ENCODE measurements at places on chromosomes 13 and 19. TPM values are rescaled to one million over a fixed set of nuclear protein-coding genes. Genes with fewer than 3 reads are reported as not detected.

DNA sequence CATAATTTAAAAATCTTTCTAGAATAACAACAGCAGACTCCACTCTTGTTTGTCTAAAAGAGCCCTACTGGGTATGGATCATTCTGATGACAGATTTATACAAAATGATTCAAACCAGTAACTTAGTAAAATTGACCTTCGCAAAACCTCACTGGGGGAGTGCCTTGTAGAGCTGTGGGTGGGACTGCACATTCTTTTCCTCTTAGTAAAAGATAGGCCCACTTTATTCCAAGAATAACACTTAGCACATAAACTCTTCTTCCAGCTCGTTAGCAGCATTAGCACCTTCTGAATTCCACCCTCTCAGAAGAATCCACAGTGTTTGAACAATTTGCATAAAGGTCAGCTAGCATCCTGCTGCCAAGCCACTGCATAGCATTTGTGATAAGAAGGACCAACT lies 106.8 kb downstream of the STOML3 start:
- DNase-seq, result no peak

- no peak for DNase-seq
Observed at GRCh38 chr13:32024750-32025149, 6.8 kb upstream of the FRY start.

GRCh38 chr13:85640727-85641126 lies 158.5 kb downstream of the SLITRK6 start:
- no peak for DNase-seq

DNA sequence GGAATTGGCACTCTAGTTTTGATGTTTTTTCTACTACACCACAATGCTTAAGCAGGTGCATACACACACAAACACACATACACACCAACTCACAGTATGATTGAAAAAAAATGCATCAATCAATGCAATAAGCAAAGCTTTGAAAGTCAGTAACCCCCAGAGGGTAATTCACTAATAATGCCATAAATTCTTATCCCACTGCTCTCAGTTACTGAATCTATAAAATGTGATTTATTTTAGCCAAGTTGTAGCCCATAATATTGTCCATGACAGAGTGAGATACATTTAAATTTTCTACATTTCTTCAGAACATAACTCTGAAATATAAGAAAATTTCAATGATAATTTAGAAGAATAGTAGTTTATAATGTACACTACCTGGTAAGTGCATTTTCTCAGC lies 87.9 kb downstream of the LIG4 start:
- no peak for DNase-seq

DNA sequence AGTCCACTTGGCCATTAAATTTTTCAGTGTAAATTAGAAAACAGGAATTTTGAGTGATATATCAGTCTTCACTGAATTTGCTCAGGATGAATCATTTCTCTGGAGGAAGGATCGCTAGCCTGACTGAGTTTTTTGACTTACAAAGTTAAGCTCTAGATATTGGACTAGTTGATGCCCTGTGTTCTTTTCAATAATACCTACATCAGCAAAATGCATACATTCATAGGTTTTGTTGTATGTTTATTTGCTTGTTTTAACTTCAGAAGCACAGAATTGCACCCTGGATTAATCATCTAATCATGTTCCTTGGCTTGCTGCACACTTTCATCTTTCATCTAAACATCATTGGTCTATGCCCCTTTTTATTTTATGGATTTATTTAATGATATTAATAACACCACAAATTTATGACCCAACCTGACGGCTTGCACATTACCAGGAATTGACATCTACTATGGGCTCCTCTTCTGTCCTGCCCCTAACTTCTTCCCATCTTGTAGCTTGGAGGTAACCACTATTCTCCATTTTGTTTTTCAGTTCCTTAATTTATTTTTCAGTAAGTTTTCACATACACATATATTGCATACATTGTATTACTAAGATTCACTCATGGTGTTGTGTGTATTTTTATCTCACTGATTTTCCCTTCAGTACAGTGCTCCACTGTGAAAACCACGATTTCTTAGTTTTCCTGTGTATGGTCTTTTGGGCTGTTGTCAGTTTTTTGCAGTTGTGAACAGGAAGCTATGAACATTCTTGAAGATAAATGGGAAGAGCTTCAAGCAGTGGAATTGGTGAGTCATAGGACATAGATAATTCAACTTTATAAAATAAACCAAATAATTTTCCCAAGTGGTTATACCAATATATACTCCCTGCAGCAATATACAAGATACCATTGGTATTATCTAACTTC lies 23.3 kb downstream of the COMMD6 start:
- DNase-seq, result no peak

The ZNF431 gene
- 38.6 TPM for polyA plus RNA-seq

The TICAM1 gene
- polyA plus RNA-seq, result 6.4 TPM

GRCh38 chr19:54114340-54115108 lies 933 bp downstream of the TFPT start:
- DNase-seq, result no peak

The ERFL gene
- polyA plus RNA-seq, result 0.24 TPM

DNA sequence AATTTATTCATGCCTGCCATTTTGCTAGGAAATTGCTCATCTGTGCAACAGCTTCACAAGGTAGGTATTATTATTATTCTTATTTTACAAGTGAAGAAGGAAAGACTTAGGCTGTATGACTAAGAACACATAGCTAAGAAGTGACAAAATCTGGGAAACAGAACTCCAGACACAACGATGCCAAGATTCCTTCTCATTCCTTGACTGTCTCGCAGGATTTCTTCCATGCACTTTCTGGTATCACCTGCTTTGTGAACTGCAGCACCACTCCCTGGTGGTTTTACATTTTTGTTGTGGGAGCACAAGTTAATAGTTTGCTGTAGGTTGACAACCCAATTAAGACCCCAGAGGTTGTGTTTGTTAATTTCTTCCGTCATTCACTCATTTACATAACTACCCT lies 188.5 kb downstream of the LACC1 start:
- DNase-seq, result no peak

DNA sequence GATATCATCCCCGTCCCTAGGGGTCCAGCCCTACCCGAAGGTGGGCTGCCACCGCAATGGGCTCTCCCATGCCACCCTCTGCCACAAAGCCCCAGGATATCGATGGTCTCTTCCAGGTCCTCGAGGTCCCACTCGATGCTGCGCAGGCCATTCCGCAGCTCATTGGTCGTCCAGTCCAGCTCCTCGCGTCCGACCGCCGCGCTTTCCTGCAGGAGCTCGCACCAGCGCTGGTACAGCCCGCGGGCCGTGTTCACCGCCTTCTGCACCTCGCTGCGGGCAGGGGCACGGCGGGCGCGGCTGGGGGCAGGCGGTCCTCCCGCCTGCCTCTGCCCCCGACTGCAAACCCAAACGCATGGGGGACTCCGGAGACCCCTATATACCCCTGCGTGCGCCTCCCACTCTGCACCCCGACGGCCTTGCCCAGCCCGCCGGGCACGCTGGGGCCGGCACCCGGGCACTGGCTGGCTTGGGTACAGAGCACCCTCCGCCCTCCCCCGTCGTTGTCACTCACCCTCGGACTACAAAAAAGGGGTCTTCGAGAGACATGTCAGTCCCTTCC lies 468 bp downstream of the STX10 start:
- peak; percentile 54 for DNase-seq

DNA sequence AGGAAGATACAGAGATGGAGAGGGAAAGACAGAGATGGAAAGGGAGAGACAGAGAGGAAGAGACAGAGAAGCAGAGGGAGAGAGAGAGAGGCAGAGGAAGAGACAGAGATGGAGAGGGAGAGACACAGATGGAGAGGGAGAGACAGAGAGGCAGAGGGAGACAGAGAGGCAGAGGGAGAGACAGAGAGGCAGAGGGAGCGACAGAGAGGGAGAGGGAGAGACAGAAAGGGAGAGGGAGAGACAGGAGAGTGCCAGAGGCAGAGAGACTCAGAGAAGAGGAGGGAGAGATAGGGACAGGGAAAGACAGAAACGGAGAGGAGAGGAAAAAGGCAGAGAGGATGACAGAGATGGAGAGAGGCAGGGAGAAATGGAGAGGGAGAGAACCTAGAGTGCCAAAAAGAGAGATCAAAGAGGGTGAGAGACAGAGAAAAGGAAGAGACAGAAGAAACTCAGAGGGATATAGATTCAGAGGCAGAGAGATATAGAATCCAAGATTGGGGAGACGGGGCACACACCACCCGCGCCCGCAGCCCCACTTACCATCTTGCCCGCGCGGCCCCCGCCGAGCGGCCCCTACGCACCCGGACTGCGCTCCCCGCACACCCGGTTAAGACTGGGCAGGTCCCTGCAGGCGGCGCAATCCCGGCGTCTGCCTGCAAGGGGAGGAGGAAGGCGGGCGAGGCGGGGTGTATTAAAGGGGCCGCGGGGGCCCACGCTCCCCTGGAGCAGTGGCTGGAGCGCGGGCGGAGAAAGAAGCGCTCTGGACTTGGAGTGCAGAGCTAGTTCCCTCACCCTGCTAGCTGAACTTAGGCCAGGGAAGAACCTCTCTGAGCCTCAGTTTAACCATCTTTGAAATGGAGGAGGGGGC lies 10.7 kb downstream of the TM6SF2 start:
- no peak for DNase-seq

DNA sequence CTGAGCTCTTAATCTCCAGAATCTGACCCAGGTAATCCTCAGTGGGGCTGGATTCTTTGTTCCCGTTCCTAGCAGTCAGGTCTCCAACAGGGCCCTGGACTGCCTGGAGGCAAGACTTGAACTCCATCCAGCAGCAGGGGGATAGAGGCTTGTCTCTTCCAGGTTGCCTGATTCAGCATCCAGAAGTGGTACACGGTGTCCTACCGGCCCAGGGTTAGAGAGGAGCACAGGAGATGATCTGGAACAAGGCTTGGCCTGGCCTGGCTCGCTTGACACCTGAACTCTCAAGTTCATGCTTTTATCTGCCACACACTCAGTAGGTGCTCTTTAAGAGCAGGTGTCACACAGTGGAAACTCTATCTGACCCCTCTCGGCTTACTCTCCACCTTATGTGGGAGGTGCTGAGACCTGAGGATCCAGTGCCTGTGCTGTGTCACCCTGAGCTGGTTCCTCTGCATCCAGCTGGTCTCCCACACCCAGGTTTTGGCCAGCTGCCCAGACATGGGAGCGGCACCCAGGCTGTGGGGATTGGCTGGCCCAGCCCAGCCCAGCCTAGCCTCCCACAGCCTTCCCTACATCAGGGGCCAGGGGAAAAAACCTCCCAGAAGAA lies at the start of gene CYP4F3:
Gene CYP4F3, plus strand, starts transcription at position 604 of the 610 bp plus-strand sequence. CDS start 519 bp downstream, outside the sequence.
- no peak for DNase-seq

- no peak for DNase-seq
Observed at GRCh38 chr13:62846302-62846701, 1430.7 kb upstream of the PCDH20 start.

GRCh38 chr13:113410472-113411201 lies 42.7 kb downstream of the ADPRHL1 start:
- no peak for DNase-seq

The TSSK6 gene
- 1.2 TPM for polyA plus RNA-seq

DNA sequence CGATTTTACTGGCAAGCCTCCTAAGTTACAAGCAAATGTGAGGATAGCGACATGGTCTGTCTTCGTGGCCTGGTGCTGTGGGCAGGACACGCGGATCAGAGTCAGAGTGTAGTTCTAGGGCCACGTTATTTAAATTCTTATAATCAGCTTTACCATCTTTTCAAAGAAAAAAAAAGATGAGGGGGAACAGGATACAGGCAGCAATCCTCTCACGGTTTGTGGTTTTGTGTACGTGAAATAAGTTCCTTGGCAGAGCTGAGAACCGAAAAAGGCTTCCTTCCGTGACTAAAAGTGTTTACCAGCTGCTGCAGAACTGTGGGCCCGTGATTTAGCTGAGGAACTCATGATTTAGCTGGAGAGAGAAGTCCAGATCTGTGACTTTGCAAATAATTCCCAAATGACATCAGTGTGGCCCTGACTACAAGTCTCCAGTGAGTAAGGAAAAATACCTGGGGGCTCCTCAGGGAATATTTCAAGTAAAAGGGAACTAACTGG lies 27.2 kb downstream of the RCBTB2 start:
- no peak for DNase-seq

The SMIM17 gene
- polyA plus RNA-seq, result 3.7 TPM

- DNase-seq, result peak; percentile 11
Observed at GRCh38 chr19:56670961-56671612, 470 bp downstream of the ZNF835 start.

DNA sequence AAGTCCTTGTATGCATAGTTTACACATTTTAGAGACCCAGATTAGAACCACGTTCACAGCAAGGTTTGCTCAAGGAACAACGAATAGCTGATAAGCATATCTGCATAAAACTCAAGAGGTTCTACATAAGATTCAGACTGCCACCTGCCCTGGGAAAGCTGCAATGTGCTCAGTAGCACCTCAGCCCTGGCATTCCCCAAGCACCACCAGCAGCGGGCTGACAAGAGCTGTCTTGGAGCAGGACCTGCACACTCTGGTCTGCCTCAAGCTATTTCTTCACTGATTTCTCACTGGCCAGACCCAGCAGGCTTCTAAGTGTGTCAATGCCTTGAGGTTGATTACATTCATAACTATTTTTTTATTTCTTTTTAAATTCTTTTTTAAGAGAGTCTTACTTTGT lies 65.8 kb upstream of the UQCRFS1 start:
- DNase-seq, result no peak

GRCh38 chr13:75480671-75481175 lies 1.2 kb downstream of the TBC1D4 start:
- peak; percentile 66 for DNase-seq
